CD4-positive, alpha-beta T cell treated with Interleukin-1 beta for 1 hour (primary cell): ENCODE measurements at places on chromosomes 5 and 9.
A peak's percentile ranks its signal among the peaks of the same experiment; 100 is the strongest.

- no peak for DNase-seq
Measured at GRCh38 chr9:135165003-135165711, 77.7 kb downstream of the OLFM1 start.

DNA sequence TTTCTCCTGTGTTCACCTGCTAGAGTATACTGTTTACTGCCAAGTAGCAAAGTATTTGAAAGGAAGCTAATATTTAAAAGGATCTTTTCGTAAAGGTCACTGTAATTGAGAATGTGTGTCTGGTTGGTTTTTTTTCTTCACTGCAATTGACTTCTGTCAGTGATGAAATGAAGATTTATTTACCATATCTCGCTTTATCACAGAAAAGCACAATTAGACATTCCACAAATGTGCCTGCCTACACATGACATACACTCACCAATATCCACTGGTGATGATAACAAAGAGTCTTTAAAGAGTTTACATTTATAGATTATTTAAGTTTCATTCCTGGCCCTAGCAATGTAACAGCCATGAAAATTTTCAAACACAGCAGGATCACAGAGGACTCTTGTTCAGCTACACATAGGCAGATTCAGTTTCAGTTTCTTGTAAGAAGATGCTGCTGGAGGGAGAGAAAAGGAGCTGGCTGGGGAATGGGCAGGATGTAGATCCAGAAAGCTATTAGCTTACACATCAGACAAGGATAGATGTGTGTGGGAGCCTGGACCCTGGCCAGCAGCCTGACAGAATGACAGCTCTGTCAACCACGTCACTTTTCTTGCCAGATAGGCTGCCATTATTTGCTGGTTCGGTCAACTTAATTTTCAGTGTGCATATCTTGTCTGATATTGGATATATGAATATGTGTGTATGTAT lies 104.0 kb downstream of the GDNF start:
- no peak for DNase-seq

- peak; percentile 27 for DNase-seq
Measured at GRCh38 chr5:179974946-179975712, 67.4 kb upstream of the TBC1D9B start.

DNA sequence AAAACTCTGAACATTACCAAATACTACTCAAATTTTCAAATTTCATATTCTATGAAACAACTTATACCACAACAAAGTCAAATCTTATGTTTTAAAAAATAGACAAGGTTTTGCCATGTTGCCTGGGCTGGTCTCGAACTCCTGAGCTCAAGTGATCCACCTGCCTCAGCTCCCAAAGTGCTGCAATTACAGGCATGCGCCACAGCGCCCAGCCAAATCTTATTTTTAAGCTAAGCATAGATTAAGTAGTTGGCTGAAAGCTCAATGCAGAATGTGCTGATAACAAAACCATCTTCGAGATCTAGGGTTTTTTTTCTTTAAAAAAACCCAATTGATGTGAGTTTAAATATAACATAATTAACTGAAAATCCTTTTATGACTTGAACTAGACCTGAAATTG lies 6.4 kb downstream of the LMBRD2 start:
- DNase-seq, result no peak

DNA sequence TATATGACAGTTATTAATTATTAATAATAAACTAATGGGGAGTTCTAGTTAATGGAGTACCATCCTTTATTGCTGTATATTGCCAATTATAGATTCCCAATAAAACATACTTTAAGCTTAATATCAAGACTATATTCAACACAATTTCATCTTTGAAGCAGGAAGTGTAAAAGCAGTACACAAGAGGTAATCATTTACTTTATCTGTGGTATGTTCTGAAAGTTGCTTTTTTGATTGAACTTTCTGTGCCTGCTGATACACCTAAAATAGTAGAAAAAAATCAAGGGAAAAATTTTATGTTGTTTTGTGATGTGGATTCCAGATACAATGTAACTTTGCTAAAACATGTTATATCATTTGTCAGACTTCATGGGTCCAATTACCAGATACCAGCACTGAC lies 58.0 kb downstream of the ACO1 start:
- no peak for DNase-seq

DNA sequence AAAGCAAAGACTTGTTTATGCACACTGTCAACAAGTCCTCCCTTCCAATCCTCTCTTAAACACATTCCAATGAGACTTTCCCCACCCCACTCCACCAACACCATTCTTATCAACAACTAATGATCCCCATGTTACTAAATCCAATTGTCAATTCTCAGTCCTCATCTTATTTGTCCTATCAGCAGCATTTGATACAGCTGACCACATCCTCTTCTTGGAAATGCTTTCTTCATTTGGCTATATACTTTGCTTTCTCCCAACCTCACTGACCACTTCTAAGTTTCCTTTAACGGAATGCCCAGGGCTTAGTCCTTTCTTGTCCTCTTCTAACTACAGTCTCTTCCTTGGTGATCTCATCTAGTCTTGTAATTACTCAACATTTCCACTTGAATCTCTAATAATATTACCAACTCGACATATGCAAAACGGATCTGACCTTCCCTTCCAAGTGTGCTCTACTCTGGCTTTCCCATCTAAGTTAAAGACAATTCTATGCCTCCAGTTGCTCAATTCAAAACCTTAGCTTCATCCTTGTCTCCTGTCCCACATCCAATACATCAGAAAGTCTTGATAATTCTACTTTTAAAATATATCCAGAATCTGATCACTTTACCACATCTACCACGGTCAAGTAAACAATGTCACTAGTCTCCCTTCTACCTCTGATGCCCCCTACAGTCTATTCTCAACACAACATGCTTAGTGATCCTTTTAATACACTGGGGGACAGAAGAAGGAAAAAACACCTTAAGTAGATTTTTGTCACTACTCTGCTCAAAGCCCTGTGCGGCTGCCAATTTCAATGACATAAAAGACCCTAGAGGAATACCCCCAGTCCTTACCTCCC lies 25.5 kb downstream of the AGTPBP1 start:
- no peak for DNase-seq

- no peak for DNase-seq
Measured at GRCh38 chr5:157842185-157842584, 16.8 kb downstream of the CLINT1 start.

DNA sequence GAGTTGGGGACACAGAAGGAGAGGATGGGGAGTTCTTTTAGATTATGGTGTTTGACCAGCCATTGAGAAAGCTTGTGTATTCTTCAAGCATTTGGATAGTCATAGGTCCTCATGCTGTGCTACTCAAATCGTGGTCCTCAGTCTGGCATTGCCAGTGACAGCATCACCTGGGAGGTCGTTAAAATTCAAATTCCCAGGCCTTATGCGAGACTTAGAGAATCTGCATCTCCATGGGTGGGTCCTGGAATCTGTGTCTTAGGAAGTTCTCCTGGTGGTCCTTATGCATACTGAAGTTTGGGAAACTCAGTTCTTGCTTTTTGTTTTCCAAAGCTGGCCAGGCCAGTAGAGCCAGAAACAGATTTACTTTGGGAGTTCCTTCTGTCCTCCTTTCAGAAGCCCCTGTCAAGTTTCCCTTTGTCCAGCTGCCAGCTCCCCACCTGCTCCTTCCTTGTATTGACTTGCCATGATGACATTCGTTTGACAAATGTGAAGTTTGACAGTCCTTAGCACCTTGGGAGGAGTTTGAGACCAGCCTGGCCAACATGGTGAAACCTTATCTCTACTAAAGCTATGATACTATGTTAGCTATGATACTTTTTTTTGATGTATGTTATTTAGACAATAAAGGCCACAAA lies 95.6 kb downstream of the PALM2AKAP2 start:
- DNase-seq, result no peak

DNA sequence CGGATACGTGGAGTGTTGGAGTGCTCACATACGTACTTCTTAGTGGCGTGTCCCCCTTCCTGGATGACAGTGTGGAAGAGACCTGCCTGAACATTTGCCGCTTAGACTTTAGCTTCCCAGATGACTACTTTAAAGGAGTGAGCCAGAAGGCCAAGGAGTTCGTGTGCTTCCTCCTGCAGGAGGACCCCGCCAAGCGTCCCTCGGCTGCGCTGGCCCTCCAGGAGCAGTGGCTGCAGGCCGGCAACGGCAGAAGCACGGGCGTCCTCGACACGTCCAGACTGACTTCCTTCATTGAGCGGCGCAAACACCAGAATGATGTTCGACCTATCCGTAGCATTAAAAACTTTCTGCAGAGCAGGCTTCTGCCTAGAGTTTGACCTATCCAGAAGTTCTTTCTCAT lies 73.5 kb upstream of the OTULINL start:
- no peak for DNase-seq

- DNase-seq, result no peak
Measured at GRCh38 chr9:19757745-19758144, 31.1 kb downstream of the SLC24A2 start.

DNA sequence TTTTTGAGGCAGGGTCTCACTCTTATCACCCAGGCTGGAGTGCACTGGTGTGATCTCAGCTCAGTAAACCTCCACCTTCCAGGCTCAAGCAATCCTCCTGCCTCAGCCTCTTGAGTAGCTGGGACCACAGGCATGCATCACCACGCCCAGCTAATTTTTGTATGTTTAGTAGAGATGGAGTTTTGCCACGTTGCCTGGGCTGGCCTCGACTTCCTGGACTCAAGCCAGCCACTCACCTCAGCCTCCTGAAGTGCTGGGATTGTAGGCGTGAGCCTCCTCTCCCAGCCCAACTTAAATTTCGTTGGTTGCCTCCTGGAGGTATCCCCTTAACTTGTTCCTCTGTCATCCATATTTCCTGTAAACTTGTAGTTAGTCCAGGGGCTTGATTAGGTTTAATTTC lies 47.2 kb downstream of the RAB24 start:
- DNase-seq, result no peak

DNA sequence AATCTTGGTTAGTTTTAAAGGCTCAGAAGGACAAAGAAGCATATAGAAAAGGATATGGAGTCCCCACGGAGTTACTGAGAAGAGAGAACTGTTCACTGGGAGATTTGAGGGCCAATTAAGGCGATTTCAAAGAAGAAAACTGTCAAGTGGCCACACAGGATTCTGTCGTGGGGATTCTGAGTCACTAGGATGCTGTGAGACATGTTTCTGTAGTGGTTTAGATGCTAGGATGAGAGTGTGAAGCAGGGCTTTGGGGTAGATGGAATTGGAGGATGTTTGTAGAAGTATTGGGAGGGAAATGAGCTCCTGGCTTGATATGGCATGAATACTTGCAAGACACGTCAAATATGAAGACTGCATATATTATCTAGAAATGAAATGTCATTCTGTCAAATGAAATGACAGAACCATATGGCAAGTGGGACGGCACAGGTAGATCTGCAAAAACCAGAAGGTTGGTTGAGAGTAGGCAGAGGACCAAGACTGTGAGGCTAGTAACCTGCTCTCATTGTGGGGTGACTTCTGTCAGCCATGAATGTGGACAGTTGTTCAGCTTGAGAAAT lies 136.3 kb upstream of the SPRY4 start:
- no peak for DNase-seq

GRCh38 chr5:154078272-154078671 lies 39.5 kb downstream of the MFAP3 start:
- DNase-seq, result no peak

DNA sequence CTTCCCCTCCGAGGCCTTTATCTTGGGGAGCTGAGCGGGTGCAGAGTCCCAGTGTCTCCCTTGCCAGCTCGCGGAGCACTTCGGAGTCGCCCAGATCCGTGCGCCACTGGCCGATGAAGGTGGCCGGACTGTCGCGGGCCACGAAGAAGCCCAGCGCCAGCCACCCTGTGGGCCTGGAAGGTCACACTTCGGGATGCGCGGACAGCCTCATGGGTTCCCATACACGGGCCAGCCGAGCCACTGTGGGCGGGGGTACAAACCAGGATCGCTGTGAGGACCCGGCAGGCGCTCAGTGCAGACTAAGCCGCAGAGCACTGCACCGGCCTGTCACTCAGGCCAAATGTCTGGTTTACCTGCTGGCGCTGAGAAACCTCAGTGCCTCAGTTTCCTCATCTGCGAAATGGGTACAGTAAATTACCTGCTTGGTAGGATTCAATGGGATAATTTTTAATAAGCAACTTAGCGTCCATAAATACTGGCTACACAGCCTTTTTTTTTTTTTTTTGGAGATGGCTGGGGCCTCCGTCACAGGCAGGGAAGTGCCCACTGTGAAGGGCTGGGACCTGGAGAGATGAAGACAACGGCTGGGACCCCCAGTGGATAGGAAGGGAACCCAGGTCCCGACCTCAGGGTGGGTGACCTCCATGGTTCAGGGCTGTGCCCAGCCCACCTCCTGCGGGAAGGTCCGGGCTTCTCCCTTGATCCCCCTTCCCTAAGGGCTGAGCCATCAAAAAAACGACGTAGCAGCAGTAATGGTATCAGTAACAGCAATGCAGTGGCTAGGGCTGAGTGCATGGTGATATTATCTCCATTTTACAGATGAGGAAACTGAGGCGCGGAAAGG lies 38.7 kb upstream of the CTSV start:
- no peak for DNase-seq

DNA sequence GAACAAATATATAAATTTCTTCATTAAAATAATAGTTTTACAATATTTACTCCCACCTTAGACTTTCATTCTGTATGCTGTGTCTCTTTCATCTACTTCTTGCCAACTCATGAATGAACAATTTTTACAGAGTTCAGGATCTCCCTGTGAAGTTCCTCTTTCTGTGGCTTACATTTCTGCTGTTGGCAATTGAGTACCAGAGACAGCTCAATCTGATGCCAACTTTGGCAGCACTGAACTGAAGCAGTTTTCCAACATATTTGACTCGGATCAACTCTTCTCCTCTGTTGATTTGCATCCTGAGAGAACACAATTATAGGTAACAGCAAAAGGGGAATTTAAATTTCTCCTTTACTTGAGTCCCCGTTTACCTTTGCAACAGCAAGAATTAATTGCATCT lies 1262.2 kb downstream of the EFNA5 start:
- no peak for DNase-seq

DNA sequence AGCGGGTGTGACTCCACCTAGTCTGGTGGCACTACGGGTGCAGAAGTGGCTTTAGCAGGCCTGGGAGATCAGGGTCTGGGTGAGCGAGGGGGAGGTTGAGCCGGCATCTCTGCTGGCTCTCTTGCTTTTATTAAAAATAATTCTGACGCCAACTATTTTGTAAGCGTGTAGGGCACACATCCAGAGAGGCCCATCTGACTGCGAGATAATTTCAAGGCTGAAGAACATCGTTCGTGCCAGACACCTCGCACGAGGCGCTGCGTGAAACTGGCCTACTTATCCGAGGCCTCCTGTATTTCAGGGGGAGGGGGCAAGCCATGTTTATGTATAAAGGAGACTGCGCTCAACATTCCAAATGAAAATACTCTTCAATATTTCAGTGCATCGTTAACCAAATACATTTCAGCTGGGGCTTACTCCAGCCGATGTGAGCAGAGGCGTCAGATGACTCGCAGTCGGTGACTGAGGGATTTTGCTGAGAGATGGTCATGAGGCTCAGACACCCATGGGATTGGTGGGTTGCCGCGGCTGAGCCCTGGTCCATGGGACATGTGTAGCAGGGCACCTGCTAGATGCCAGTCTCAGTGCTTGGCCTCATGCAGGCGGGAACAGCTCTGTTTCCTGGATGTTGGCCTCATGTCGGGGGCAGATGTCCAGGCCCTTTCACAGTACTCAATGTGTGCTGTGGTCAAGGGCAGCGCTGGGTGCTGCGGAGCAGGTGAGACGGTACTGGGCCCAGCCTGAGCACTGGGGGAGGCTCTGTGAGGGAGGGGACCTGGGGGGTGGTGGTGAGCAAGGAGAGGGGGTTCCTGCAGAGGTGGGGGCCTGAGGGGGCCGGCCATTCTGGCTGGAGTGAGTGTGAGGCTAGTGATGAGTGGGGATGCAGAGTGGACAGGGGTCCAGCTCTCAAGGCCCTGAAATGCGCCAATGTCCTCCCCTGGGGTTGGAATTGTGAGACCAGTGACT lies 201.5 kb downstream of the DAB2IP start:
- DNase-seq, result no peak

- peak; percentile 78 for DNase-seq
Measured at GRCh38 chr5:157312492-157312891, 46.6 kb downstream of the CYFIP2 start.
